Amniotic stem cell (primary cell): ENCODE measurements at places on chromosomes 6 and 20.

GRCh38 chr6:106315765-106316374 is 9.7 kb downstream of the ATG5 start:
- DNase-seq, result no peak

DNA sequence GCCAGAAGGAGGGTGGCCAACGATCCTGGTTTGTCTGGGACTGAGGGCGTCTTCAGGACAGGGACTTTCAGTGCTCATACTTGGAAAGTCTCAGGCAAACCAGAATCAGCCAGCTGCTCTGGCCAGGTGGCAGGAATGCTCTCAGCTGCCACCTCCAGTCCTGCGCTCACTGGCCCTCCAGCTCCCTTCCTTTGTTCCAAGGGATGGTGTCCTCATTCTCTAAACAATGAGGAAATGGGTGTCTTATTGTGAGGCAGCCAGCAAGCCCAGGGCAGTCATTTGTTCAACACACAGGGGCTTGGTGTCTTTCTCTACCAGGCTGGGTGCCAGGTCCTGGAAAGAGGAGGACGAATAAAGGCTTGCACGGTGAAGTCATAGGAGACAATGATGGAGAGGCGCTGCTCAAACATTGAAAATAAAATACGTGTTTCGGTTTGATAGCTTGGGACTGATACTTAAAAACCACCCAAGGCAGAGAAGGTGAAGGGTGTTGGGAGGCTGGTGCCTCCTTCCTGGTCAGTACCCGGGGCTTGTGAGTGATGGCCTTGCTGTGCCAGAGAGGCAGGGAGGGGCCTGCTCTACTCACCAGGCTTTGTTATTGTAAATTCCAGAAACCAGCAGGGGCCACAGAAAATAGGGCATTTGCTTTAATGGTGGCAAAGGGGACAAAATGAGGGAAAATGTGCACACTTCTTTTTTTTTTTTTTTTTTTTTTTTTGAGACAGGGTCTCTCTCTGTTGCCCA is 11.3 kb upstream of the TMEM181 start:
- no peak for DNase-seq

DNA sequence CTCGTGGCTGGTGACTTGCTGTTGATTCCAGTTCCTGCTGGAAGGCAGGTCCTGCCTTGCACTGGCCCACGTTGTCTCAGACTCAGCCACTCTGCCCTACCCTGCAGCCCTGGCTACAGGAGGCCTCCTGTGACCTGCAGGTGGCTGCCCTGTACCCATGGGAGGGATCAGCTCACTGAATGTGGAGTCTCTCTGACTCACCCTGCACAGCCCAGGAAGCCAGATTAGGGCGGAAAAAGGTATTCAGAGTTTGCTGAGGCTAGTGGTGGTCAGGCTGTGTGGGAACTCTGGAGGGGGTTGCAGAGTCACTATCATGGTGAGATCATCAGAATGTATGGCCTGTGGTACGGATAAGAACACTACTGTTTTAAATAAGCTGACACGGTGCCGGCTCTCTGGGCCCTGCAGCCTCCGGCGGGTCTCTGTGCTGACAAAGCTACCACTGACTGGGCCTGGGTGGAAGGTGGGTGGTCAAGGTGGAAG is 24.7 kb upstream of the PYGB start:
- peak; percentile 67 for DNase-seq

DNA sequence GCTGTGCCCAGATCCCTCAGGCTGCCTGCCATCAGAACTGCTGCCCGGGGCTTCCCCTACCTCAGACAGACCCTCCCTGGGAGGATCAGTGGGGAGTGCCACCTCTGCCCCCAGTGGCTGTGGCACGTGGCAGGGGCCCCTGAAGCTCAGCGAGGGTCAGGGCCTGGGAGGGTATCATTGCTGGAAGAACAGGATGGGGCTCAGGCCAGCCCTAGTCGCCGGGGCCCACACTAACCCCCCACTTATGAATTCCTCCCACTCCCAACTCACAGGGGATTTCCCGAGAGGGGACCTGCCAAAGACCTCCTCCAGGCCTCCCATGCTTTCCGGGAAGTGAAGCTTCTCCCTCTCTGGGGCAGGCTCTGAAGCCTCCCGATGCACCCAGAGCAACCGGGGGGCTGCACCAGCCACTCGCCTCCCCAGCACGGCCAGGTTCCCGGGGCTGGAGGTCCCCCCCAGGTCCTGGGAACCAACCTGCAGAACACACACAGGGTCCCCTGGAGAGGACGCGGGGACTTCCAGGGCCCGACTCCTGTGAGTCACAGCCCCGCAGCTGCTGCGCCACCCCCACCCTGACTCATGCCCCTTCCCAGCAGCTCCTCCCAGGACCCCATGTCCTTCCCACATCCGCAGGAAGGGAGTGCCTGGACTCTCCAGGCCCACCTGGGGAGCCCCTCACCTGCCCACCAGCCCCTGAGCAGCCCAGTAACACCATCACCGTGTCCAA is 2.5 kb downstream of the TNFRSF6B start:
- peak; percentile 62 for DNase-seq

DNA sequence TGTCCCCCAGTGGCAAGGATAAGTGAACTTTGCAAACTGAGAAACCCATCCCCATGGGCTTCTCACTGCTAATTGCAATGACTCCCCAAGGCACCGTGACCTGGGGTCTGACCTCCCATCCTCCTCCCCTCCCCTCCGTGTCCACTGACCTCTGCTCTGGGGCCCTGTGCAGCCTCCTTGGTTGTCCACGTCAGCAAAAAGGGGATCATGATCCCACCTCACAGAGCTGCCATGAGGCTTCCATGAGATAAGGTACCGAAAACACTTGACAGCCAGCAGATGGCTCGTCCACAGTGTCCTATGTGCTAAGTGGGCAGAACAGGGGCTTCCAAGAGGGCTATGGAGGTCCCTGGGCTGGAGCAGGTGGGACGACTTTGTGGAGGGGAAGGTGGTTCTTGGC is 104.5 kb downstream of the GRM4 start:
- no peak for DNase-seq

- DNase-seq, result peak; percentile 8
Measured at GRCh38 chr6:155317186-155317585, 2.9 kb upstream of the TFB1M start.

- no peak for DNase-seq
Measured at GRCh38 chr6:63644668-63645326, 9.2 kb downstream of the PHF3 start.

GRCh38 chr6:89321131-89321970 is 6.3 kb upstream of the GABRR2 start:
- no peak for DNase-seq

GRCh38 chr20:20417876-20418676 is 50.2 kb downstream of the INSM1 start:
- no peak for DNase-seq

DNA sequence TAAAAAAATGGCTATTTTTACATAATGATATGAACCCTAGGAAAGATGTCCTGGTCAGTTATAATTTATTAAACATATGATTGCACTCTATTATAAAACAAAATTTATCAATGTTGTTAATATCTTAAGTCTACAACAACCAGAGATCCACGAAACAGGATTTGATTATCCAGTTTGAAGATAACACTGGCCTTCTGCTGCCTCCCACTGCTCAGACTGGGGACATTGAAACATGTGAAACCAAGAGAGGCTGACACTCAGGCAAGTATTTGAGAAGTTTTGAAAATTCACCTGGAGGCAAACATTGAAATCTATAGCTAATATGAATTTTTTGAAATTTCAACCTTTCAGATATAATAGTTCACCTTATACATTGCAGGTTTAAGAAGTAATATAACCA is 219.3 kb upstream of the HSF2 start:
- no peak for DNase-seq

GRCh38 chr6:14964556-14965270 is 281.2 kb upstream of the JARID2 start:
- no peak for DNase-seq

DNA sequence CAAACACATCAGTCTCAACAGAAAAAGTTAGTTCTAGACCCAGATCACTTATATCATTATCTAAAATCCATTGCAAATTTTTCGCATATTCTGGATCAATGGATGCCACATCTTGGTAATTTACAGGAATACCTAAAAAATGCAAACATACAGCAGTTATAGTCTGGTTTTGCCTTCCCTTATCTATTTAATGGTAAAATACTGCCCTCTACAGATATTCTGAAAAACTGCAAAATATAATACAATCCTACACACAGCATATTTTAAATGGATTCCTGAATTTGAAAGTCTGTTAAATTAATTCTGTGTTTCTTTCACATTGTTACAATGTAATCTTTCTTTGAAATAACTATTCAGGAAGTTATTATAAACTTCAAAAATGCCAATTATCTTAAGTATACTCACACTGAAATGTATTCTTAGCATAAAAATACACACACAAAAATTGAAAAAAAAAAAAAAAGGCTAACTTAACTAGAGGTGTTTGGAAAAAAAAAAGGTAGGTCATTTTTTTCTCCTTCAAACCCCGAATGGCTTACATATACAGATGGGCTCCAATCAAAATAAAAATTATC is 88.4 kb downstream of the HACE1 start:
- DNase-seq, result no peak

DNA sequence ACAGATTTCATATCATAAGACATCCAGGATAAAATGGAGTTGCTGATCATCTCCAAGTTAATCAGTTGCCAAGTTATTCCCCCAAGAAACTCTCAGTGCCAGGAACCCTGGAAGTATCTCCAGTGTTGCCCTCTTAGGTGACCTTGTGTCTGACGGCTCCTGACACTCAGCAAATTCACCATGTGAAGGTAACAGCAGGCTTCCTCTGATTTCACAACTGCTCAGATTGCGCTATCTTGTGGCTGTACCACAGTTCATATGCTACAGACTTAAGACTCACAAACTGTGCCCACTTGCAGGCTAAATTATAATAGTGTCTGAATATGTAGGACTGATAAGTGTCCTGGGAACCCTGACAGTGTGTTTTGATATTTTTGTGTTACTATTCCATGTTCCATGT is 186.6 kb upstream of the OPRM1 start:
- no peak for DNase-seq

- no peak for DNase-seq
Measured at GRCh38 chr20:57811374-57812020, 101.7 kb upstream of the PMEPA1 start.

- no peak for DNase-seq
Measured at GRCh38 chr6:45272626-45273025, 55.5 kb upstream of the RUNX2 start.

- DNase-seq, result no peak
Measured at GRCh38 chr6:73388433-73388799, 6.2 kb upstream of the DDX43 start.

GRCh38 chr6:2998998-2999617 is 586 bp upstream of the NQO2 start:
- DNase-seq, result no peak

GRCh38 chr6:106973836-106974335 is 643 bp downstream of the CD24 start:
- no peak for DNase-seq

GRCh38 chr20:43554369-43554768 is 4.5 kb upstream of the SGK2 start:
- DNase-seq, result no peak

DNA sequence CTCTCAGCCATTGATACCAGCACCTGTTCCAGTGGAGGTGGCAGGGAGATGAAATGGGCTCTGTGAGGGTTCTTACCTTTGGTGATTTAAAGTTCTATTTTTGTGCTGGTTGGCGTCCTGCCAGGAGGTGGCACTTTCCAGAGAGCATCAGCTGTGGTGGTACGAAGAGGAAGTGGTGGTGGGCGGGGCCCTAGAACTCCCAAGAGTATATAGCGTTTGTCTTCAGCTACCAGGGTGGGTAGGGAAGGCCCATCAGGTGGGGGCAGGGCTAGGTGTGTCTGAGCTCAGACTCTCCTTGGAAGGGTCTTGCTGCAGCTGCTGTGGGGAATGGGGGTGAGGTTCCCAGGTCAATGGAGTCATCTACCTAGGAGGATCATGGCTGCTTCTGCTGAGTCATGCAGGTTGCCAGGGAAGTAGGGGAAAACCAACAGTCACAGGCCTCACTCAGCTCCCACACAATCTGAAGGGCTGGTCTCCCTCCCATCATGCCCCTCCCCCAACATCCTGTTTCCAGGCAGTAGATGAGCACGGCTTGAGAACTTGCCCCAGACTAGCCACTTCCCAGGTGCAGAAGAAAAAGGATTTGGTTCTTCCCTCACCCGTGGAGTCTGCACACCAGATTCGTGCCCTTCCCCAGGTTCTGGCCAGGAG is 46.6 kb downstream of the MOXD1 start:
- DNase-seq, result no peak

- DNase-seq, result no peak
Measured at GRCh38 chr6:63919556-63920110, 284.0 kb downstream of the PHF3 start.

- no peak for DNase-seq
Measured at GRCh38 chr6:106167096-106167814, 81.1 kb downstream of the PRDM1 start.

DNA sequence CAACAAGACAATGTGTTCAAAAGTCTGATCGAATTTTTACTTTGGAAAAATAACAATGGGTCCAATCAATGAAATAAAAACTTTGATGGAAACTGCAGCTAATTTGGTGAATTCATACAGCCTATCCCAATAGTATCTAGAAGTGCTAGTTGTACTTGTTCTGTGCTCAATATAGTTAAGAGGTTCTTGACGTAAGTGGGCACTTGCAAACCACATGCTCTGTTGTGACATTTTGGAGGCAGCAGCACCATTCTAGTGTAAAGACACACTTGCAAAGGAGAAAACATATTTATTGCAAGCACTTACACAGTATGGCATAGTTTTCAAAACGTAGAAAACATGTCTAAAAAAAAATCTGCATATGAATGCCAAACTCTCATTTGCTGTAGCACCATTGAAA is 6.7 kb upstream of the KLHL31 start:
- DNase-seq, result no peak

- no peak for DNase-seq
Measured at GRCh38 chr6:106085692-106085983, 498 bp upstream of the PRDM1 start.

DNA sequence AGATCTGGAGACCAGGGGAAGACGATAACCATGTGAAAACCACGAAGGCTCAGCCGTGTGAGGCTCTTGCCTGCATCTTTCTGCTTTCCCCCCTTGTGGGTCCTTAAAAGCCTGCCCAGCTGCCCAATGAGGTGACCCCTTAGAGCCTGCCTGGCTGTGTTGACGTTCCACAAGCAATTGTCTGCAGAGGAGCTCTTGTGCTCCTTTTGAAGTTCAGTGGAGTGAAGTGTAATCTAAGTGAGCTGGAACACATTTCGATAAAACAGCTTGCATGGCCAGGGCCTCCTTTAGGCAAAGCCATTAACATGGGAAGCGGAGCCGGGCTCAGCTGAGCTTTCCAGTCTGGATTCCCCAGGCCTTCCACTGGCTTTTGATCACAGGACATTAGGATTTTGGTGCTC is 27.3 kb upstream of the TCP11 start:
- DNase-seq, result no peak

DNA sequence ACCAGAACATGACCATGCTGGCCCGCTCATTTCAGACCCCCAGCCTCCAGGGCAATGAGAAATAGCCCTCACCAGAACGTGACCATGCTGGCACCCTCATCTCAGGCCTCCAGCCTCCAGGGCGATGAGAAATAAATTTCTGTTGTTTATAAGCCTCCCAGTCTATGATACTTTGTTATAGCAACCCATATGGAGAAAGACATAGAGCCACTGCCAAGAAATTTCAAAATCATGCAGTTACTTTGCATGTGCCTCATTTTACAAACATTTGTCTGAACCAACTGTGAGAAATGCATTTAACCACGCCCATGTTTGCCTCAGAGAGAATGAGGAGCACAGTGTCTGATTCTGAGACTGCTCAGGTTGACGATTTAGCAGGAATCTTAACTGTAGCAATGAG is 15.5 kb downstream of the CYP39A1 start:
- DNase-seq, result peak; percentile 69
